ENCODE measurements at places on chromosomes 7 and 10. TPM values are rescaled to one million over a fixed set of nuclear protein-coding genes. Genes with fewer than 3 reads are reported as not detected.

MEOX2 gene
- total RNA-seq = 6.5 TPM

STAG3 gene
- total RNA-seq = 1.9 TPM

SPDYE1 gene
- not detected for total RNA-seq

MORN4 gene
- total RNA-seq = 0.48 TPM

SLC16A9 gene
- 2.4 TPM for total RNA-seq

CHAT gene
- total RNA-seq = not detected

OR13A1 gene
- 0.72 TPM for total RNA-seq
